ENCODE measurements at places on chromosomes 1 and 21.
A peak's percentile ranks its signal among the peaks of the same experiment; 100 is the strongest.

GRCh38 chr1:93331412-93331811, 14.3 kb upstream of the DR1 start:
- DNase-seq, result no peak

DNA sequence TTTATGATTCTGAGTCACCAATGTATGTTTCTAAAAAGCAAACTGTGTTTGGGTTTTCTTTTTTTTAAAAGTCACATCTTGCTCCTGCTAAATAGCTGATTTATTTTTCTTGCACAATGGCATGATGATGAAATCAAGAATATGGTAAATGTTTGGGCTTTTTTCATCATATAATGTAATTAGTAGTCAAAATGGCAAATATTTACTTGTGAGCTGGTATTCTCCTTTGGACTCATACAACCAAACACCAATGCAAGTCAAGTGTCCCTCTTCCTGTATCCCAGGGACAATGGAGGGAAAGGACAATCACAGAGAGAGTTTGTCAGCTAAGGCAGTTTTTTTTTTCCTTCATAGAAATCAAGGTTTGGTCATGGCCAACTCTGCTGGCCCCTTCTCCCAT, 94.6 kb upstream of the RALGPS2 start:
- DNase-seq, result peak; percentile 67

DNA sequence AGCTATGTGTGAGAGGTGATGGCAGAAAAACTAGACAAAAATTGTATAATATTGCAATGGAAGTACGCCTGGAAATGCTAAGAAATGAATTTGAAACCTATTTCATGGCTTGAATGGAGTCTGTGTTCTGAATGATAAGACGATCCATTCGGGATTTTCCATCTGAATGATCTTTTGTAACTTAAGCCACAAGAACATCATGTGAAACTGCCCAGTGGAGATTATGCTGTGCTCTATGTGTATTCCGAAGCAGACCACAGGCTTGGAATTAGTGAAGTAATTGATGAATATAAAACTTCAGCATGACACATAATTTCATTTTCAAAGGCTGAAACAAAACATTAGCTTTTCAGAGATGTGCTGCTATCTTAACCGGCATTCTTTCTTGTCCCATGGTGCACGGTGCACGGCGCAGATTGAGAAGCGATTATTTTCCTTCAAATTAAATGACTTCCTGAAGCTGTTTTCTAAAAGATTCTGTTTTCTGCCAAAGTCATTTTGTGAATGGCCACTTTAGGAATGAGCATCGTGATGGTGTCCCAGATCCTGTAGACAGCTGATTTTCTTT, 652.9 kb downstream of the PLA2G4A start:
- no peak for DNase-seq

DNA sequence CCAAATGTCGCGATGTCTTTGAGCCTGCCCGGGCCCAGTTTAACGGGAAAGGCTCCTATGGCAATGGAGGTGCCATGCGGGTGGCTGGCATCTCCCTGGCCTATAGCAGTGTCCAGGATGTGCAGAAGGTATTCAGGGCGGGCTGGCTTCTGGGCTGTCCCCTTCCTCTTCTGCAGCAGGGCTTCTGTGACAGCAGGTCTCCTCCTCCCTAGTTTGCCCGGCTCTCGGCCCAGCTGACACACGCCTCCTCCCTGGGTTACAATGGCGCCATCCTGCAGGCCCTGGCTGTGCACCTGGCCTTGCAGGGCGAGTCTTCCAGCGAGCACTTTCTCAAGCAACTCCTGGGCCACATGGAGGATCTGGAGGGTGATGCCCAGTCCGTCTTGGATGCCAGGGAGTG, 3.0 kb downstream of the ADPRS start:
- DNase-seq, result no peak

GRCh38 chr1:157112186-157112867, 12.7 kb upstream of the ETV3L start:
- no peak for DNase-seq

GRCh38 chr1:233728721-233729120, 114.8 kb downstream of the KCNK1 start:
- no peak for DNase-seq

DNA sequence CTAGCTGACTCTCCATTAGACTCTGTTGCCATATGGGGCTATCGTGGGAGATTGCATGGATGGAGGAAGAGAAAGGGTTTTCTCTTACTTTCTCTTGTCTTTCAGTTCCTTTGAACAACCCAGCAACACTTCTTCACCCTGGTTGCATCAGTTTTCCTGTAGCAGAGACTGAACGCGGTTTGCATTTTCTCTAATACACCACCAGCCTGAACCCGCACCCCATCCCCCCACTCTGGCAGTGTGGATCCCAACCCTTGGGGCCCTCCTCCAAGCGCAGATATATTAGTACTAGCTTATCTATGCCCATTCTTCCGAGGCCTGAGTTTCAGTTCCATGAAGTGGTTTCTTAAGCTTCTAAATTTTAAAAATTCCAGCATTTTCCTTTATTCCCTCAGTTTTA, 12.6 kb downstream of the DR1 start:
- DNase-seq, result no peak

DNA sequence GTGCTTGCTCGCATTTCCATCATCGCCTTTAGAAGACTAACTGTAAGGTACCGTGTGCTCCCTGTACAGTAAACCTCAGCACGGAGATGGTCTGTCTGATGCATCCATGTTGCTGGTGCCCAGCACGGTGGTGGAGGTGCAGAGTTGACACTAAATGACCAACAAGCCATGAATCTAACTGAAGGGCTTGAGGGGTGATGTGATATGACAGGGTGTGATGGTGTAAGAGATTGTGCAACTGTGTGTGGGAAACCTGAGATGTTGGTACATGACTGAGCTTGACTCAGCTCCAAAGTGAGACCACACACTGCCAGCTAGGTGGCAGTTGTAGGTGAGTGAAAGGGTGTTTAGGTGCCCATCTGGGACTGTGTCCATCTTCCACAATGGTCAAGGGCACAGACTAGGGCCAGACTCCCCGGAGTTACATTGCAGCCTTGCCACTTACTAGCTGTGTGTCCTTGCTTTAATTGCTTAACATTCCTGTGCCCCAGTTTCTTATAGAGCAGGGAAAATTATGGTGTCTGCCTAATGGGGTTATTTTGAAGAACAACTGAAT, 21.4 kb downstream of the SLC2A1 start:
- DNase-seq, result peak; percentile 80

DNA sequence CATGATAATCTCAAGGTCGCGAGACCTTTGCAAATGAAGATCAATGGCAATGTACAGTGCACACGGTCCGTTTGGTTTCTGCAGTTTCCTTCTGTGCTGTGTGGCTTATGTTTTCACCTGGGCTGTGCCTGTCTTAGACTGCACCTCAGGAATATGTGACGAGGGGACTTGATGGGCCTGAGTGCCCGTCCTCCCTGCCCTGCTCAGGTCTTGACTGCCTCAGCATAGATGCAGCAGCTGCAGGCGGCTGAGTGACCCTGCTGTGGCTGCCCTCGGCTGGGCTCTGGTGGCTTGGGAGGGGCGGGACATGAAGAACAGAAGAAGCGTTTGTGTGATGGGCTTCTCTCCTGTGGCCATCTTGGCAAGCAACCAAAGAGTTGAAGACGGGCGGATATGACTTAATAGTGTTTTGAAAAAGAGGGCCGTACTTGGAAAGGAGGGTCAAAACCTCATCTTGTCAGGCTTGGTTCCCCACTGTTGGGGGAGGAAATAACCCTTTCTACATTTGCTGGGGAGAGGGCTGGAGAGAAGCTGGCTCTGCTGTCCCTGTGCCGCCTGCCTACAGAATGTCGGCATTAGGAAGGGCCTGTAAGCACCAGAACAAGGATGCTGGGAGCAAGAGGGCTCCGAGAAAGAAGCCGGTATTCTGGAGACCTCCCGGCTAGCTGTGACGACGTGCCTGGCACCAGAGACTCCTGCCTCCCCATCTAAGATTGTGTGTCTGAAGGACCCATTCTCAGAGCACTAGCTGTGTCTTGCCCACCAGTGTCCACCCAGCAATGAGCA, 7.1 kb downstream of the MYBPHL start:
- no peak for DNase-seq

DNA sequence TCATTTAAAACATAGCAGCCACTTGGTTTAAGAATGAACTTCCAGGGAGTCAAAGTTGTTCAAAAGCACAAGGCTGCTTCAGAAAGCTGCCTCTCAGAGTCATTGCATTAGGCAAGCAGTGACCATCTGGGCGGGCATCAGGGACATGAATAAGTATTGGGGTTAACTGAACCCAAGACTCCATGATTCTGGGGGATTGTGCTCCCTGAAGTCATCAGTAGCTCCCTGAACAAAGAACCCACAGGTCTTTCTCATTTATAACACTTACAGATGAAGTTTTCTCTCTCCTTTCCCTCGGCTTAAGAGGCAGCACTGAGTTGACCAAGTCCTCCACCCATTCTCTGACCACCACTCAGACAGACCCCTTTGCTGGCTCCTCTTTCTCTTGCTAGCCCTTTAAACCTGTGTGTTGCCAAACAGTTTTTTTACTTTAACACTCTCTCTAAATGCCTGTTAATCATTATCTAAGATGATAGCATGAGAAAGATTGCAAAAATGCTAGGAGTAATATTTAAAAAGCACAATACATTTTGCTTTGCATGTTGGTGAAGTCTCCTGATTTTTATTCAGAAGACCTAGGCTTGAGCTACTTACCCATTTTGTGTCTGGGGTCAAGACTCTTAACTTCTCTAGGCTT, 77.0 kb upstream of the ARHGAP29 start:
- DNase-seq, result no peak

DNA sequence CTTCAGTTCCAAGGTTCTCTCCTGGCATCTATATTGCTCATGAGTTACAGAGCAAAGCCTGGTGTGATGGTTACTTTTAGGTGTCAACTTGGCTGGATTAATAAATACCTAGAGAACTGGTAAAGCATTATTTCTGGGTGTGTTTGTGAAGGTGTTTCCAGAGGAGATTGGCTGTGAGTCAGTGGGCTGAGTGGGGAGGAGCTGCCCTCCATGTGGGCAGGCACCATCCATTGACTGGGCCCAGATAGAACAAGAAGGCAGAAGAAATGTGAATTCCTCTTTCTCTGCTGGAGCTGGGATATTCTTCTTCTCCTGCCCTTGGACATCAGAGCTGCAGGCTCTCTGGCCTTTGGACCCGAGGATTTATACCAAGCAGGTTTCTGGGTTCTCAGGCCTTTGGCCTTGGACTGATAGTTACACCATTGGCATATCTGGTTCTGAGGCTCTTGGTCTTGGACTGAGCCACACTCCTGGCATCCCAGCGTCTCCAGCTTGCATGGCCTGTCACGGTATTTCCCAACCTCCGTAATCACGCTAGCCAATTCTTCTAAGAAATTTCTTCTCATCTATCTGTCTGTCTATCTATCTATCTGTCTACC, 44.5 kb downstream of the B3GALT5 start:
- no peak for DNase-seq

GRCh38 chr1:66711420-66711819, 40.8 kb upstream of the DYNLT5 start:
- DNase-seq, result peak; percentile 21

DNA sequence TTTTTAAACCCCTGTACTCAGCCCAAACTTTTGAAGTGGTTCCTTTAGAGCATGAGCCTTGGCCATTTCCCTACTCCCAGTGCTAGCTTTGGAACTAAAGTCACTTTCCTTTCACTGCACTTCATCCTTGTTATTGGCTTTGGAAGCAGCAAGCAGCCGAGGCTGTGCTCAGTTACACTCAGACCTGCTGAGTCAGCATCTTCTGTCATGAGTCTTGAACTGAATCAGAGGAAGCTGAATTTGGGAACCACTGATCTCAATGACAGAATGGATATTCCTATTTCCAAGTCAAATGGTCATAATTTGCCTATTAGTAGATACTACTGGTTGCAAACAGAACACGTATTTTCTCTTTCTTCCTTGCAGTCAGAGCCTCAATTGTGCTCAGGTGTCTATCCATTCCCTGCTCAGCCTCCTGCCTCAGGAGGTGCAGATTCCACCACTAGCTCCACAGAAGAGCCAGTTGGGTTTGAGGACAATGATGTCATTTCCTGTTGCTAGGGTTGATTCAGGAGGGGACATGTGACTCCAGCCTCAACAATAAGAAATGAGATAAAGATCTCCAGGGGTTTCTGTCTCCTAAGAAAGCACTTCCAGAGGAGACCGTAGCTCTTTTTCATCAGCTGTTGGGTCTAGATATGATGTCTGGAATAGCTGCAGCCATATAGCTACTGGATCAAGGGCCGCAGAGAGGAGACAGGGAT, 44.9 kb upstream of the NTPCR start:
- no peak for DNase-seq

- no peak for DNase-seq
These were observed 17.5 kb downstream of the LRRC41 start for GRCh38 chr1:46285730-46286477.

DNA sequence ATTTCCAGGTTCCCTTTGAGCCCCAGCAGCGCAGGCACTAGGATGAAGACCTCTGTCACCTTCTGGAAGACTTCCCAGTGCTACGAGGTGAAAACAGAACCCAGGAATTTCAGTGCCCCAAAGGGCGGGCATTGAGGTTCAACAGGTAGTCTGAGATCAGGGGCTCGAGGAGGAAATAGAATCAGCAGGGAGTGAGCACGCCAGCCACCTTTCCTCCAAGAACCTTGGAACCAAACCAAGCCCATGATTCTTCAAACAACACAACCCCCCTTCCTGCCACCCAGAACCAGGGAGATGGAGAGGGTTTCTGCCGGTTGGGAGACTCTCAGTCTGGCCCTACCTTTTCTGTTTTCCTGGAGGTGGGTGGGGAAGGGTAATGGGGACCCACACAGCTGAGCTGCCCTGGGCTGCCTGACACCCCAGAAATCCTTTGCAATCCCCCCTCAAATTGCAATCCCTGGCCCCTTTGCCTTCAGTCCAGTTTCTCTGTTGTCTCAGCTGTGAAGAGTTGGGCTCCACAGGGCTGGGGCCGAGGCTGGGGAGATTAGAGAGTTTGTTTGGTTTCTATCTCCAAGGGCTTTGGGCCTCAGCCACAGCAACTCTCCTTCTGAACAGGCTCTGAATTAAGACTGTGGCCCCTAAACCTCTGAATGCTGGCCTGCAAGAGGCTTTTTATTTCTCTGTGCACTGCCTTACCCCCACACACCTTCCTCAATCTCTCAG, 11.9 kb downstream of the SLC41A1 start:
- DNase-seq, result no peak

DNA sequence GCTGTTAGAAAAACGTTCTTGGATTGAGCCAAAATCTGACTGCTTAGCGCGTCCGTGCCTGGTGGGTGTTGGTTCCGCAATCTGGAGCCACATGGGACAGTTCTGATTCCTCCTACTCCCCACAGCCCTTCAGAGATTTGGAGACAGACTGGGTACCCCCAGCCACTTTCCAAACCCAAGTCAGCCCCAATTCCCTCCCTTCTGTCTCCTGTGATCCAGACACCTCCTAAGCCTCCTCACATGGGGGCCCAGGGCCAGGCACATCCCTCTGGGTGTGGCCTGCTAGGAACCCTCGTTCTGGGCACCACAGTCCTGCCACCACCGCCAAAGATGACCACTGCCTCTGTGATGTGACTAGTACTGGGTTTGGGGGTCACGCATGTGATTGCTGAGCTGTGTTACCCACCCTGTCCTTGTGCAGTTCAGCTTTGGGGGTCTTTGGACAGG, 4.8 kb downstream of the PLA2G5 start:
- no peak for DNase-seq

- DNase-seq, result no peak
These were observed 16.0 kb downstream of the TRIM11 start for GRCh38 chr1:228390649-228391048.

Data from fibroblast of gingiva (primary cell).